ENCODE measurements at places on chromosomes 11 and 22.
A peak's percentile ranks its signal among the peaks of the same experiment; 100 is the strongest.

GRCh38 chr22:32237906-32238305 is 17.2 kb downstream of the SLC5A4 start:
- DNase-seq: no peak

- no peak for DNase-seq
Measured at GRCh38 chr11:6285019-6285418, 25.4 kb downstream of the CCKBR start.

GRCh38 chr11:20327377-20327935 is 36.1 kb upstream of the HTATIP2 start:
- no peak for DNase-seq

GRCh38 chr22:33720166-33720878 is 200.0 kb downstream of the LARGE1 start:
- DNase-seq: no peak

DNA sequence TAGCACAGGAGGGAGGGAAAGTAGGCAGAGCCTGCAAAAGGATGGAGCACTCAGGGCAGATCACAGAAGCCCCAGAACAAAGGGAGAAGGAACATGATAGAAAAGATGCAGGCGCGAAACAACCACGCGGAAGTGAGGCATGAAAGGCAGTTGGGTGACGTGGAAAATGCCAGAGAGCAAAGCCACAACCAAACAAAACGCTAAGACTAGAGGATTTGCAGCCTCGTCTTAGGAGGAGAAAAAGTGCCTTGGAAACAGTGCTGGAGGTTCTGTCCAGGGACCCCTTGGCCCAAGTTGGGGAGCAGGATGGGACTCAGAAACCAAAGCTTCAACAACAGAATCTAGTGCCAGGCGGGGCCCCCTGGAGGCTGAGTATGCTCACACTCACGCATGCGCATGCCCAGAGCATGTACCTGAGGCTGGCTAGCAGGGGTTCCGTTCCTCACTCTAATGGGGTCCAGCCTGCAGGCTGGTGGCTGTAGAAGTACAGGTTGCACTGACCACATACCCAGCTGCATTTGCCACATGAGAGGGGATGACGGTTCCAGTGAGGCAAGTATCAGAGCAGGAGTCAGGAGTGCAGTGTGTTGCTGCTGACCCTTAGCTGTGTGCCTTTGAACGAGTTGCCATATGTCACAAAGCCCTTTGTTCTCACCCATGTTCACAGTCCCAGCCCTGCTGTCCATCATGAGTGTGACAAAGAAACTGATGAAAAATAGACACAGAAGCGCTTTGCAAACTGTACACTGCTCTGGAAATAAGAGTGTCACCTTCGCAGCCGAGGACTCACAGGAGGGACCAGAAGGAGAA is 568.6 kb upstream of the CADM1 start:
- DNase-seq: no peak

DNA sequence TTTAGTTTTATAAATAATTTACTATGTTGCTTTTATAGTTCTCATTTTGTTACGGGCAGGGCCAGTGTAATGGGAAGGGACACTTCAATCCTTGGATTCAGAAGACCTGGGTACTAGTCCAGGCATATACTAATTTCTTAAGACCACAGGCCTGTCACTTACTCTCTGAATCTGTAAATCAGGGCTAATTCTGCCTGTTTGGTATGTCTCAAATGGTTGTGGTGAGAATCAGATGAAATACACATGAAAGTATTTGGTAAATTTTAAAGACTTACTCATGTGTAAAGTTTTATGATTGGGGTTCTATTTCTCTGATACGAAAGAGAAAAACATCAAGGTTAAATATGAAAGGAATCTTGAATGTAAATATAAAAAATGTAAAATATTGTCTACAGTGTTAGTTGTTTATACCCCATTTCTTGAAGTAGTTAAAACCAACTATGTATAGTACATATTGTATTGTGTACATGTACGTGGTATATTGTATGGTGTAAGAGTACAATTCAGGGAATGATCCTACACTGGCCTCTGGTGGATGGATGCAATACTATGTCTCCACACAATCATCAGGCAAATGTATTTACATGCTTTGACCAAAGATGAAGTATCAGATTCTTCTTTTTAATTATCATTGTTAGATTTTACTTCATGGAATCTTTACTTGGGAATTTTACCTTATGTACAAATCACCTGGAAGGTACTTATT is 24.5 kb upstream of the RAG2 start:
- DNase-seq: peak; percentile 21

DNA sequence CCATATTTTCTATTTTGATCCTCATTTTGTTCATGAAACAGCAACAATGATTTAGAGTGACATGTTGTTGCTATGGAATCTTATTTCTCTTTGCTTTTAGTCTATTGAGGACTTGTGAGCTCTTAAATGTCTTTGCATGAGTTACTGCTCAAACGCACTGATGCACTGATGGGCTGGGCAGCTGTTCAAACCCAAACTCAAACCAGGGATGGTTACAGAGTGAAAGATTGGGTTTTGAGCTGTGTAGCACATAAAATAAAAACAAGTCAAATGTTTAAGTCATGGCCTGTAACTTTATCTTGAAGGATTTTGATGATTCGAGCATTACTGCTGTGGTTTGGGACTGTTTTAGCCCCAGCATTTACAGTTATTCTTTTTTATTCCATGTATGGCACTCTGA is 20.1 kb upstream of the NCAM1 start:
- no peak for DNase-seq

DNA sequence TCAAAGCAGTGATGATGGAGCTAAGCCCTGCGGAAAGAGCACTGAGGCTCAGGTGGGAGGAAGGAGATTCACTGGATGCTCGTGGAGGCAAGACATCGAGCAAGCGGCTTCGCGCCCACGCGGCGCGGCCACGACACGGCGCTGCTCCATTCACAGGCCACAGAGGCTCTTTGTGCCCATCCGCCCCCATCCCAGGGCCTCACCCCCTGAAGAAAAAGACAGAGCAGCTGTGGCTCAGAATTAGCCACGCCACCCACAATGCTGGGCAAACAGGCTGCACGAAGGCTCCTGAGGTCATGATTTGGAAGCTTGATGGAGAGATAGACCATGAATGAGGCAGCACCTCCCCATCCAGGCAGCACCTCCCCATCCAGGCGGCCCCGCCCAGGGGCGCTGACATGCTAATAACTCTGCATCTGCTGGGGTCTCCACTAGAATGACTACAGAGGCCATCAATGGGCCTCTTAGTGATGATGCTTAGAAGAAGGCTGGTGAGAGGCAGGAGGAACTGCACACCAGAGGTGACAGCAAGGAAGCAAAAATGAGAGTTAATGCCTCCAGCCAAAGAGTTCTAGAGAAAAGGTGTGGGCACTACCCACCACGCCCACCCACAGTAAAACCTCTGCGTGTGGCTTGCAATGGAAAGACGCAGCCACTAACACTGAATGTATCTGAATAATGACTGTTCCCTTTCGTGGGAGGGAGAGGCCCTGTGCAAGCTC is 43.5 kb downstream of the MYH9 start:
- DNase-seq: no peak

DNA sequence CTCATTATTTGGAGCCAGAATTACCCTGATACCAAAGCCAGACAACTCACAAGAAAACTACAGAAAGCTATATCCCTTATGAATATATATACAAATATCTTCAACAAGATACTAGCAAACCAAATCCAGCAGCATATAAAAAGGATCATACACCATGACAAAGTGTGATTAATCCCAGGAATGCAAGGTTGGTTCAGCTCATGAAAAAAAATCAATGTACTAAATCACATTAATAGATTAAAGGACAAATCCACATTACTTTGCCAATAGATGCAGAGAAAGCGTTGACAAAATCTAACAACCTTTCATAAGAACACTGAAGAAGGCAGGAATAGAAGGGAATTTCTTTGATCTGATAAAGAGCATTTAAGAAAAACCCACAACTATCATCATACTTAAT is 50.4 kb upstream of the TEAD1 start:
- no peak for DNase-seq

- DNase-seq: no peak
Measured at GRCh38 chr22:46201059-46201757, 48.9 kb downstream of the CDPF1 start.

- peak; percentile 90 for DNase-seq
Measured at GRCh38 chr11:73257342-73258103, 14.6 kb upstream of the P2RY6 start.

- DNase-seq: no peak
Measured at GRCh38 chr11:92969293-92969633, 188 bp upstream of the MTNR1B start.

- DNase-seq: no peak
Measured at GRCh38 chr11:72828692-72829101, 14.5 kb downstream of the ATG16L2 start.

DNA sequence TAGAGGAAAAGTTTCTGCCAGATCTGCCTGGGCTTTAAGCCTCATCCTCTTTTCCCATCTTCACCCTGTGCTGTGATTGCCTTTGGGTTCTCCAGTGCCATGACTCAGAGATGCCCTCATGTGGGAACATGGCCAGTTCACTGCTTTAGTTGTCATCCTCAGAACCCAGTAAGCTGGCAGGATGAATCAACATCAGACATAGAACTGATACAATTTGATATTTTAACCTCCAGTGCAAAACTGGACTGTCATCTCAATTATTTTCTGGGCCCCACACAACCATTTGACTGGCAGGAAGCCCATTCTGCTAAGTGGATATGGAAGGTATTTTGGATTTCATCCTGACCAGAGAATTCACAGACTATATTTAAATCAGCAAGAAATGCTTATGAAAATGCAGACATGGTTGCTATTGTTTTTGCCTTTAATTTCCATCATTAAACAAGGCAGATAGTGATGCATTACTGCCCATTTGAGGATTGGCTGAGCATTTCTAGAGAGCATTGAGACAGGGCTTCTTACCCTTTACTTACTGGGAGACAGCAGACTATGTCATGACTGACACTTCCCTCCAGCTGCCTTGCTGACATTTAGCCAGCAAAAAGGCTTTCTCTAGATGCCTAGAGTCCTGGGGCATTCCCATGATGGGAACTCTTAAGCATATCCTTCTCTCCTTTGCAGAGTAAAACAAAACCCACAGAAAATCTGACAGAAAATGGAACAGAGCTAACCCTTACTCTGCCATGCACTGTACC is 327.1 kb upstream of the MTNR1B start:
- DNase-seq: no peak

DNA sequence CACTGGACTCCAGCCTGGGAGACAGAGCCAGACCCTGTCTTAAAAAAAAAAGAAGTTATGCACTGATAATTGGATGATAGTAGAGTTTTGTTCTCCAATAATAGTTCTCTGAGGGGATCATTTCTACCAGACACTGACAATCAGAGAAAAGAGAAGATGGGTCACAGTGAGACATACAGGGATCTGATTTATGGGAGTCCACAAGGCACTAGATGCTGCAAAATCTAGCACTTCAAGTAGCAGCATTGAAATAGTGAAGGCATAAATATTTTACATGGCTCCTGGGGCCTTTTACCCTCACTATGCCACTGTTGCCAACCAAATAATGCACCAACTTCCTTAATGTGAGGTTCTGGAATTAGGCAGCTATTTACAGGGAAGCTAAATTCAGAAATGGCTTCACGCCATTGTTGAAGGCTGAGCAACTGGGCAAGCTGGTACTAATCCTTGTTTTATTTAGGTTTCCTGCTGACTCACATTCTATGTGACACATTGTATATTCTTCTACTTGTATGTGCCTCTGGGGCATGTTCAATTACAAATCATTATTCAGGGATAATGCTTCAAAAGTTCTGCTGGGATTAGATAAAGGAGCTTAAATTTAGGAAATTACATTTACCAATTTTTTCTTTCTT is 38.2 kb upstream of the ABTB2 start:
- peak; percentile 57 for DNase-seq

GRCh38 chr11:33829430-33830141 is 55.3 kb upstream of the FBXO3 start:
- peak; percentile 79 for DNase-seq

GRCh38 chr11:1772270-1773130 is 8.8 kb upstream of the CTSD start:
- peak; percentile 93 for DNase-seq

- no peak for DNase-seq
Measured at GRCh38 chr11:67095214-67095507, 23.9 kb upstream of the KDM2A start.

DNA sequence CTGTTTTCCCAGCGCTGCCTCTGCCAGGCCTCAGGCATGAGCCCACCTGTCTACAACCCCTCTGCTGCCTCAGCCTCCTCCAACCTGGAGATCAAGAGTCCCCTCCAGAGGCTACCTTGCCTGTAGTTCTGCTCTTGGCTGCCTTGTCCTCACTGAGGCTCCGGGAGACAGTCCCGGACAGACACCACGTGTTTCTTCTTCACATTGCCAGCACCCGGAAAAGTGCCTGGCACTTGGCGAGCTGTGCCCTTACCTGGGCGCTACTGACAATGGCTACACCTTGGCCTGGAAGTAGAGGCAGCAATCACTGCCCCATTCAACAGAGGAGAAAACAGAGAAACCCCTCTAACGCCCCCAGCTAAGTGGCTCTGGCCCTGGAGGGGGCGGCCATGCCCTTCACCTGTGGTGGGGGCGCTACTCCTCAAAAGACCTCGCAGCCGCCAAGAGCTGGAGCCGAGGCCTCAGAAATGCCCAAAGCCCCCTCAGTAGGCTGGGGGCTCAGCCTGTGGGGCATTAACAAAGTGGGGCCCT is 3.0 kb upstream of the NAP1L4 start:
- DNase-seq: no peak

DNA sequence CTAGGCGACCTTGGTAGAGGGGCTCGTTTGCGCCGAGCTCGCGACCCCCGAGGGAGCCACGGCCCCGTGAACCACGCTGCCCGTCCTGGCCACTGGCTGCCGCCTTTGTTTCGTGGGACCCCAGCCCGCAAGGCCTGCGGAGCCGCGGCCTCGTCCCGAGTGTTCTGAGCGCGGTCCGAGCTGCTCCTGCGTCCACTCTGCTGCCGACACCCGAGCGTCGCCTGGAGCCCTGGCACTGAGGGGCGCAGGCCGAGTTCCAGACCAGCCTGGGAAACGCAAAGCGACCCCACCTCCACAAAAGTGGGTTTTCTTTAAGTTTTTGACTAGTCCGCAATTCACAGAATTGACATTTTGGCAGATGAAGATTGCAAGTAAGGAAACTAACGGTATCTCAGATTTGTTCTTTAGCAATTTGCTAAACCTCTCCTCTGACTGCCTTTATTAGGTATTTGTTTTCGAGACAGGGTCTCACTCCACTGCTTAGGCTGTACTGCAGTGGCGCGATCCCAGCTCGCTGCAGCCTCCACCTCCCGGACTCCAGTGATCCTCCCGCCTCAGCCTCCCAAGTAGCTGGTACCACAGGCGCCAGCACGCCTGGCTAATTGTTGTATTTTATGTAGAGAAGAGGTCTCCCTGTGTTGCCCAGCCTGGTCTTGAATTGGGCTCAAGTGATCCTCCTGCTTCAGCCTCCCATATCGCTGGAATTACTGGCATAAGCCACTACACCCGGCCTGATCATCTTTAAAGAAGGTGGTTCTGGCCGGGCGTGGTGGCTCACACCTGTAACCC is 879 bp upstream of the RNH1 start:
- no peak for DNase-seq

- no peak for DNase-seq
Measured at GRCh38 chr22:39819429-39819828, 74.1 kb downstream of the ENTHD1 start.

GRCh38 chr11:78941226-78941851 is 366.7 kb upstream of the NARS2 start:
- no peak for DNase-seq

- DNase-seq: no peak
Measured at GRCh38 chr11:111406091-111406490, 27.0 kb upstream of the POU2AF1 start.

- no peak for DNase-seq
Measured at GRCh38 chr11:94825031-94825430, 56.9 kb downstream of the AMOTL1 start.

- no peak for DNase-seq
Measured at GRCh38 chr11:27820249-27820648, 120.0 kb upstream of the BDNF start.

- DNase-seq: no peak
Measured at GRCh38 chr11:41522899-41523672, 63.6 kb upstream of the LRRC4C start.

Measured in fibroblast of mammary gland (primary cell).